H9 (cell line): ENCODE measurements at places on chromosomes 2 and 18.

GRCh38 chr2:57536535-57537231 is 509.9 kb upstream of the VRK2 start:
- DNase-seq = no peak
- no peaks in the 10 kb centered on the region for H3K36me3 ChIP-seq
- H3K27ac ChIP-seq = no peak overlapping the region
- no peaks in the 10 kb centered on the region for H3K27me3 ChIP-seq

- H3K27me3 ChIP-seq = no peaks in the 10 kb centered on the region
- DNase-seq = no peak
- no peak overlapping the region for H3K4me3 ChIP-seq
- H3K36me3 ChIP-seq = no peaks in the 10 kb centered on the region
- no peak overlapping the region for H3K27ac ChIP-seq
These were observed 62.2 kb downstream of the SPIRE1 start for GRCh38 chr18:12595571-12596255.

DNA sequence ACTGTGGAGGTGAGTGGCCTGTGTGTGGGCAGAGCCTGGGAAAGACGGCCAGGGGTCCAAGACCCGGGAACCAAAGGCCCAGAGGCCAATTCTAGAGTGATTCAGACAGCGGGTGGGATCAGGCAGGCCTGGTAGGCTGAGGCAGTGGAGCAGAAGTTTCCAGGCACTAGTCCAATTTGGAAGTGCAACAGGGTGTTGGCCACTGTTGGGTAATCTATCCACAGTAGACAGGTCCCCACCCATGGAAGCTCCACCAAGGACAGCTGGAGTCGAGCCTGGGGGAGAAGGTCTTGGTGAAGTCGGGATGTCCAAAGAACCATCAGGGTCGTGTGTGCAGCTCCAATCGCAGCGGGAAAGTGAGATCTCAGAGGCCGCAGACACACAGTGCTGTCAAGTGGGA is 125.8 kb upstream of the COPS8 start:
- no peak for DNase-seq
- peaks cover 9% of the 10 kb centered on the region; the same call in 1 of the 2 replicates for H3K36me3 ChIP-seq
- no peaks in the 10 kb centered on the region for H3K4me1 ChIP-seq
- no peaks in the 10 kb centered on the region for H3K27me3 ChIP-seq
- no peak overlapping the region for H3K27ac ChIP-seq
- no peak overlapping the region; the same call in 2 of the 3 replicates for H3K4me3 ChIP-seq

GRCh38 chr2:127906206-127906926 is 20.6 kb upstream of the AMMECR1L start:
- DNase-seq = peak; percentile 59
- H3K27me3 ChIP-seq = no peaks in the 10 kb centered on the region
- H3K4me1 ChIP-seq = no peaks in the 10 kb centered on the region
- no peaks in the 10 kb centered on the region for H3K36me3 ChIP-seq
- H3K27ac ChIP-seq = no peak overlapping the region

DNA sequence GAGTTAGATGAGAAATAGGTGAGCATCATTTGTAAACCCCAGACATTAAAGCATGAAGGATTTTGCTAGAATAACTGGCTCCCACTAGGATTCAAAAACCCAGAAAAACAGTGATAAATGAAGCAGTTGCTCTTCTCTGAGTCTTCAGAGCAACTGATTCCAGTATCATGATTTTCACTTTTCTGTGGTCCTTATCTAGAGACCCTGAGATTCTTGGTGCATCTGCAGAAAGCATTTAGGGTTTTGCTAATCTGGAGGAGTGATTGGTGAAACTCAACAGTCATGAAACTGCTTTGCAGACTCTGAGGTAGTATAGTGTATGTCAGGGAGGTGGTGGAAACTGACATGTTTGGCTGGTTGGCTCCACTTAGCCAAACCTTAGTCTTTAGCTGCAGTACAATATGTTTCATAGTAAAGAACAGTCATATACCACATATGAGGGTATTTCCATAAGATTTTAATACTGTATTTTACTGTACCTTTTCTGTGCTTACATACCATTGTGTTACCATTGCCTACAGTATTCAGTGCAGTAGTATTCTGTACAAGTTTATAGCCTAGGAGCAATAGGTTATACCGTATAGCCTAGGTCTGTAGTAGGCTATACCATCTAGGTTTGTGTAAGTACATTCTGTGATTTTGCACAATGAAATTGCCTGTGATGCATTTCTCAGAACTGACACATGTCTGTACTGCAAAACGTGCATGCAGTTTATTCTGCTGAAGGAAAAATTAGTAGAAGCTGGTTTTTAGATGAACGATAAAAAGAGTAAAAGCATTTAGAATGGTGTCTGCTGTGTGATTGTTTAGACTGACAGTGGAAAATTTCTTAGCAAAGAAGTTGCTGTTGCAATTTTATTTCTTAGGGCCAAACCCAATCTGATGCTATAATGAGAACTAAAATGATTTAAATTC is 23.8 kb downstream of the EML4 start:
- H3K4me1 ChIP-seq = 0 out of 2 replicates have a peak, but pooled peaks cover 5% of the 10 kb centered on the region
- no peaks in the 10 kb centered on the region for H3K27me3 ChIP-seq
- no peak for DNase-seq

DNA sequence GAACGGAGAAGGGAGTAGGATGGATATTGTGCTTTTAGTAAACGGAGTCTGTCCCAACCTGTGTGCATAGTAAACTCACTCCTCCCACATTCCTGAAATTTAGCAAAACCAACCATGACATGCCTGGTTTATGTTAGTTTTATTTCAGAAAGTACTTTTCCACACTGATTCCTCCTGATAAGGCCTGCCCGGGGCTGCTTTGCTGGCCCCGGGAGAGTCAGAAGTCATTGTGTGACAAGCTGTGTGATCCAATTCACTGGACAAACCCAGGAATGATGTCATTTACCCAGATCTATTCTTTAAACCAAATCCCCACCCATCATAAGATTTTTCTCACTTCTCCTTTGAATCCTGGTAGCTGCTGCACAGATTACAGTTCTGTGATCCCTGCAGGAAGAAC is 109.0 kb downstream of the SETBP1 start:
- H3K27ac ChIP-seq = no peak overlapping the region
- no peak for DNase-seq
- H3K4me3 ChIP-seq = no peak overlapping the region
- no peaks in the 10 kb centered on the region for H3K27me3 ChIP-seq

DNA sequence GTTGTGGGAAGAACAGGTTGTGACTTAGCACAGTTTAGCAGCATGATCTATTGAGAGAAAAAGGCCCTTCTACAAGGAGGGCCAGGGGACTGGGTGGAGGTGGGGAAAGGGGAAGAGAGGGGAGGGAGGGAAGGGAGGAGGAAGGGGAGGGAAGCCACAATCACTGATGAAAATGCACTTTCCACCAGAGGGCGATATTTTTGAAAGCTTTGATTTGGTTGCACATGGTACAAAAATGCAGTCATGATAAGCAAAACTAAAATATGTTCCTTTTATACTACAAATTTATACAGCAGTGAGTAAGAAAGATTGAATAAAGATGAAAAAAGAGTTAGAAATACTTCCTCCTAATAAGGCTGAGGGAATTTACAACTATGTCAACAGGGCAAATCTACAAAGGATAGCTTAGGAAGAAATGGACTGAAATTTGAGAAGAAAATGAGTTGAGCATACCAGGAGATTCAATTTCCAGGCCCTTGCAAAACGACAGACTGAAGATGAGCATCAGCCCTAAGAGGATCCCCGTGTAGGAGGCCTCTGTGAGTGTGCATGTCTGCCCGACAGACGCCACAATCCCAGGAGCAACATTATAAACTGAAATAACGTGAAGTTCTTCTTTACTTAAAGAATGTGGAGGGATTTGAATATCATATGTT is 17.2 kb downstream of the SH3YL1 start:
- H3K4me1 ChIP-seq = no peaks in the 10 kb centered on the region
- H3K27ac ChIP-seq = no peak overlapping the region
- no peaks in the 10 kb centered on the region for H3K27me3 ChIP-seq
- DNase-seq = no peak

- no peaks in the 10 kb centered on the region for H3K27me3 ChIP-seq
- no peak overlapping the region for H3K27ac ChIP-seq
- peaks cover 13% of the 10 kb centered on the region for H3K36me3 ChIP-seq
- DNase-seq = no peak
- no peak overlapping the region for H3K4me3 ChIP-seq
These were observed 21.1 kb downstream of the AGPS start for GRCh38 chr2:177413703-177414102.
